ENCODE measurements at places on chromosomes 5 and 9. TPM values are rescaled to one million over a fixed set of nuclear protein-coding genes. Genes with fewer than 3 reads are reported as not detected.

The LSM11 gene
- total RNA-seq: 10.7 TPM

The ANKRD18A gene
- 2.3 TPM for total RNA-seq

The PCDHGA3 gene
- 0.54 TPM for total RNA-seq

The IL5 gene
- total RNA-seq: not detected

The DPYSL3 gene
- 414 TPM for total RNA-seq

The PCDH1 gene
- total RNA-seq: 48.4 TPM

The UIMC1 gene
- total RNA-seq: 57.5 TPM

The AHRR gene
- 0.34 TPM for total RNA-seq

The OBP2B gene
- not detected for total RNA-seq

The PCA3 gene
- total RNA-seq: 0.30 TPM

The PLPP1 gene
- 23.9 TPM for total RNA-seq

The TMEM215 gene
- not detected for total RNA-seq

The SLC24A2 gene
- total RNA-seq: 0.43 TPM

The DEPDC1B gene
- 142 TPM for total RNA-seq

The WDR31 gene
- total RNA-seq: 3.2 TPM

The MARCOL gene
- total RNA-seq: not detected
